HuH-7.5 (cell line): ENCODE measurements at places on chromosomes 7 and 10.

DNA sequence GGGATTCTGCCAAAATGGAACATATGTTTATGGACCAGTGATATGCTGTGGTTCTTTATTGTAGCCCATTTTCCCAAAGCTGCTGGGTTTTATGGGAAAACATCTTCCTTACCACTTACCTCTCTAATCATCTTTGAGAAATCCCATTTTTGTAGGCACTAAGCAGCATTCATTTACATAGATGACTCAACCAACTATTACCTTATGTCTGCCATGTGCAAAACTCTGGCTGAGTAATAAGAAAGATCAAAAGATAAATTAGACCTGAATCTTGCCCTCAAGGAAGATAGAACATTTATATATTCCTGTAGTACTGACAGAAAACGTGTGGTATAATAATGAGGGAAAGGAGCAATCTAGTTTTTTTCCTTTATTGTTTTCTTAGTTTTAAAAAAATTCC is 24.3 kb downstream of the CBLL1 start:
- no peak for DNase-seq

GRCh38 chr7:66348959-66349358 is 143.8 kb downstream of the TPST1 start:
- DNase-seq = no peak

- no peak for DNase-seq
Measured at GRCh38 chr7:149620961-149621360, 123.4 kb upstream of the ZNF746 start.

DNA sequence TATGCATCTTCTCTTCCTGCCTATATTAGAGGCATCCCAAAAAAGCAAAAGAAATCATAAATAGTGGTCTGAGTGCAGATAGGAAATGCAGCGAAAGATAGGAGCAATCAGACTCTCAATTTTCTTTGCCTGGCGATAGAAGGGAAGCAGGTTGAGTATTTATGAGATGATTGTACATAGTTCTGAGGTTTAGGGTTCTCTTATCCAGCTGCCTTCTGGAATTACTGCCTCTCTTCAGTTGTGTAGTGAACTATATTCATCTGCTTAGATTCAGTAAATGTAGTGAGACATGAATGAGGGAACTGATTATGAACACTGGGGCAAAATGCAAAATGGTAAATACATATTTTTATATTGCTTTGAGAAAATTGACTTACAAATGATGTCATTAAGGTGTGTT is 93.0 kb upstream of the CYP26C1 start:
- no peak for DNase-seq

- DNase-seq = no peak
Measured at GRCh38 chr7:73981933-73982332, 46.0 kb upstream of the ELN start.

DNA sequence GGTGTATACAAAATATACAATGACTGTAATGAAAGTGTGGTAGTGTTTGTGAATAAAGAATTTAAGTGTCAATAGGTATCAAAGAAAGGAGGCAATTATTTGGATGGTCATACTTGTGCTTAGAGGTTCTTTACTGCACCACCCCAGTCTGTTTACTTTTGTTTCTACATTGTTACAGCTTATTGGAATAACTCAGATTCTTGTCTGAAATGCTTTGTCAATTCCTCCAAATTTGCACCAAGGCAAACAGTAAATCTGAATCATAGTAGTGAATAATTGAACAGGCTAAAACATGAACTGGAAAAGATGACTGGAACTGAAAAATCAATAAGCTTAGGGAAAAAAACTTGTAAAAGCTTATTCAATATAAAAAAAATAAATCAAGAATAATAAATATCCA is 319.2 kb downstream of the EXOC4 start:
- DNase-seq = no peak

DNA sequence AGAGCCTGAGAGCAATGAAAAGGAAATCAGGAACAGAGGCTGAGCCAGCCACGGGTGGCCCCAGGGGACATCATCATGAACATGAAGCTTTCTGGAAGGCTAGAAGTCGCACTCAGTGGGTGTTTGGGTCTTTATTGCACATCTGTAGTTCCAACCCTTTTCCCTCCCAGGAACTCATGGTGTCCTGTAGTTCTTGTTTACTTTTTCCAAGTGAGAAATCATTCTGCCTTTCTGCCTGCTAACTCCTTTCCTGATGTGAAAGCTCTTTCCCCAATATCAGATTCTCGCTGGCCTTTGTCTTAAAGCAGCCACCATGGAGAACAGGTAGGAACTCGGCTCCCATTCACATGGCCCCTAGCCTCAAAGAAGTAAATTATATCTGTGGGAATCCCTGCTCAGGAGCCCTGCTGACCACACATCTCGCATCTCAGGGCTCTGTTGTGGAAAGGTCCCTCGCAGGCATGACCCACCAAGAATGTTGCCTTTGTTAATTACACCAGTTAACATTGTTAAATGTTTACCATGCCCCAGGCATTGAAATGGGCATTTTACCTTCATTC is 542.7 kb downstream of the TNS3 start:
- DNase-seq = no peak

DNA sequence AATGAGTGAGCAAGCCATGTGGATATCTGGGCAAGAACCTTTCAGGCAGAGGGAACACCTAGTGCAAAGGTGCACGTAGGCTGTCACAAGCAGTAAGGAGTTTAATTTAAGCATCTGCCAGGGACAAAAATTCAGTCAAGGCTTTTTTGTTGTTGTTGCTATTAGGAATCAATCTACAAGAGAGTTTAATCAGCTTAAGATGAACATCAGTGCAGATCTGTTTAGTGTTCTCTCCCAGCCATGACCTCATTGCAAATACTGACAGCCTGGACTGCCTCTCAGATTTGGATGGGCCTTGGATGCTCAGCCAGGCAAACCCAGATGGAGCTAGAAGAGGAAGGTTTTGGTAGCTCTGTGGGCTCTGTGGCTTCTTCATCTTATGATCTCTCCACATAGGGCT is 3.3 kb upstream of the GLCCI1 start:
- DNase-seq = no peak

DNA sequence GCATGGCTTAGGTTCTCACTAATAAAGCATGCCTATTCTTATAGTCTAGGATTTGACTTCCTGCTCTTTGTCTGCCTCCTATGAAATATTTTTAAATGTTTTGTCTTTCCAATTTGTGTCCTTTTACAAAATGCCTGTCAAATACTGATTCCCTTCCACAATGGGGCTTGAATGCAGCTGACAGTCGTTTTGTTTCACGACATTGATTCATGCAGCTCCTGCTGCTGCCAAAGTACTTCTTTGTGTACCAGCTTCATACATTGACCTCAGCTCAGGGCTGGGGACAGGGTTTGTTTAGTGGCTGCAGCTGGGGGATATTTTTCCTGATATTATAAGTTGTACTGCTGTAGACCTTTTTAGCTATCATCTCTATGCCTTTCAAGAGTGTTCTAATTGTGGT is 371.9 kb upstream of the CHRM2 start:
- DNase-seq = no peak

DNA sequence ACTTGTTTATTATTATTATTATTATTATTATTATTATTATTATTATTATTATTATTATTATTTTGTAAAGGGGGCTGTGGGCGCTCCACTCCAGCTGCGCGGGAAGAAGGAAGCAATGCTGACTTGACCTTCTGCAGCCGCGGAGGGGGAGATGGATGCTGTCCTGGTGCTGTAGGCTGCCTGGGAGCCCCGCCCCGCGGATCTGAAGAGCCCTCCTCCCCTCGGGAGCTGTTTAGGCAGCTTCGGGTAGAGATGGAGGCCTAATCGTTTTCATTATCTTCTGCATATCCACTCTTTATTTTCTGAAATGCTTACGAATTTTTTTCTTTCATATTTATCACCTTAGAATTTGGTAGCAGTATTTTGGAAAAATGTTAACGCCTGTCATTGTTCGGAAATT is 101.2 kb upstream of the KLF6 start:
- peak; percentile 29 for DNase-seq

DNA sequence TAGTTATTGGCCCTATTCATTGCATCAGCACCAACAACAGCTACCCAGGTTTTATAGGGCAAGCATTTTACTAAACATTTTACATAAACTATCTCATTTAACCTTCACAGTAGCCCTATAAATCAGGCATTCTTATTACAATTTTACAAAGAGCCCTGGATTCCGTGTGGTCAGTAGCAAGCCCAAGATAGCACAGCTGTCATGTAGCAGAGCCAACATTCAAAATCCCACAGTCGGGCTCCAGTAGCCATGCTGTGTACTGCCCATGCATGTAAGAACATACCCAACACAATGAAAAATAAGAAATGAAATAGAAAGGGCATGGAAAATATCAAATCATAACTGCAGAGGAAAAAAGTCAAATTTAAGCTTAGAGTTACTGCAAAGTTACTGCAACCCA is 102.3 kb downstream of the NPSR1 start:
- DNase-seq = no peak

DNA sequence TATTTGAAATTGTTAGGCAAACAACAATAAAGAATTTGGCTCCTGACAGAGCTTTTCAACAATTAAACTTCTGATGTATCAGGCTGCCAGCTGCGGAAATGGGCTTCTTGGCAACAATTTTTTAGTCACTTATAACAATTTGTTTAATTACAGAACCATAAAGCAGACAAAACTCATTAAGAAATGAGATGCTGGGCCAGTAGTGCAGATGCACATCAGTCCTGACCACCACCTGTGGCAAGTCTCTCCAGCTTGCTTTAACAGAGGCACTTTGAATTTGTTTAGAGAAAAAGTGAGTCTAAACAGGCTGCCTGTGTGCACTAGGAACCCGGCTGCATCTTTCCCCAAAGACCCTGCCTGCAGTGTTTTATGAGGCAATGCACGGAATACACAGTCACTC is 1124.4 kb downstream of the NXPH1 start:
- no peak for DNase-seq

DNA sequence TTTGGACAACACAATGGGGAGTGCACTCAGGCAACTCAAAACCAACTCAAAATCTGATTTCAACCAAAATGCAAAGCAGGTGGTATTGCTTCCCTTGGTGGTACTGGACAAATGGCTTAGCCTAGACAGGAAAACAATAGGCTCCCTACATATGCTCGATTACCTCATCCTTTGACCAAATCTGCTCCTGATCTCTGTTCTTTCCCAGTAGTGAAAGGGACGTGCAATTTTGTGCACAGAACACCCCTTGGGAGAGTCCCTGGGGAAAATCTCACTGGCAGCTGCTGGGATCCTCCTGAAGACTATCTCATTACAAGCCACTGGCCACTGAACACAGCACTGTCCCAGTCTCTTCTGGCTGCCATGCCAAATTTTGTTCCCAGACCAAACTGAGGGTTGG is 149.2 kb upstream of the VSTM2A start:
- DNase-seq = no peak

DNA sequence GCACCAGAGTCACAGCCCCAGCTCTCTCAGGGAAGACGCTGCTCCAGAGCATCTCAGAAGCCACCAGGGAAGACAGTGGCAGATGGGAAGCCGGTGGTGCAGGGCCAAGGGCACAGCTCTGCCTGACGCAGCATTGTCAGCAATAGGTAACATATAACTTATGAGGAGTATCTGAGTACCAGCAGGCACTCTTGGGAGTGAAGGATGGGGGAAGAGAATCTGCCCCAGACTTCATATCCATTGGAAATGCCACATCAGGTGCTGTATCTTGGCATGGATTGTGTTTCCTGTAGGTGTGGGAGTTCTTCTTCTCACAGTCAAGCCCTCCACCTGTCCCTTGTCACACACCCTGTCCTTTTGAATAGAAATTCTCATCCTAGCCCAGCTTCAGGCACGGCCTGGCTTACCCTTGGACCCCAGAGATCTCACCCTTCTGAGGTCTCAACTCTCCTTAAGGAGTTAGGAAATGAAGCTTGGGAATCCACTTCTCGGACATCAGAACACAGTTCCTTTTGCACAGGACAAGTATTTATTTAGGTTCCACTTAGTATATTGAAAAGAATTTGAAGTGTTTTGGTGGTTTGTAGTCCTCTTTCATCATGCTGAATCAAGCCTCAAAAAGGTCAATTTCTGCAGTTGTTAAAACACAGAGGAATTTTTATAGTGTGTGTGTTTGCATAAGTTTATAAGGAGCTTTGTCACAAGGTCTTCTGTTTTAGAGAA is 9.9 kb downstream of the EPDR1 start:
- DNase-seq = no peak

GRCh38 chr10:31602541-31603234 is 283.7 kb downstream of the ZEB1 start:
- DNase-seq = no peak

GRCh38 chr7:120961638-120962173 is 11.1 kb downstream of the ING3 start:
- DNase-seq = no peak

GRCh38 chr10:118300320-118300719 is 41.8 kb downstream of the FAM204A start:
- no peak for DNase-seq

- DNase-seq = no peak
Measured at GRCh38 chr10:84196083-84196482, 1.7 kb downstream of the CDHR1 start.

GRCh38 chr10:132924046-132924952 is 18.1 kb downstream of the CFAP46 start:
- DNase-seq = no peak

DNA sequence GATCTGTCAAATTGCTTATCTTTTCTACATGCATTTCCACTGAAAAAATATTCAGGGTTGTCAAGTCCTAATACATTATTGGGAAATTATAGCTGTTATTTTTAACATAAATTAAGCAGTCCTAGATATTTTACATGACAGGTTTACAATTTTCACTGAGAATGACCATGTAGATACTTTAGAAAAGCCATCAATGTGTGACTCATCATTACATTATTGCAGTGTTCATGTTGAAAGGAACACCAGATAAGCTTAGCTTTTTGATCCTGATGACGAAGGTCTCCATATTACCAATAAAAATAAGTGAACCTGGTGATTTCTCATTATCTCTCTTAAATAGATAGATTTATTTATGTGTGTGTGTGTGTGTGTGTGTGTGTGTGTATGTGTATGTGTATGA is 529.5 kb upstream of the PCDH15 start:
- no peak for DNase-seq

- DNase-seq = no peak
Measured at GRCh38 chr10:117936141-117936540, 110.6 kb downstream of the RAB11FIP2 start.

- DNase-seq = no peak
Measured at GRCh38 chr7:121138262-121138933, 149.9 kb downstream of the CPED1 start.

DNA sequence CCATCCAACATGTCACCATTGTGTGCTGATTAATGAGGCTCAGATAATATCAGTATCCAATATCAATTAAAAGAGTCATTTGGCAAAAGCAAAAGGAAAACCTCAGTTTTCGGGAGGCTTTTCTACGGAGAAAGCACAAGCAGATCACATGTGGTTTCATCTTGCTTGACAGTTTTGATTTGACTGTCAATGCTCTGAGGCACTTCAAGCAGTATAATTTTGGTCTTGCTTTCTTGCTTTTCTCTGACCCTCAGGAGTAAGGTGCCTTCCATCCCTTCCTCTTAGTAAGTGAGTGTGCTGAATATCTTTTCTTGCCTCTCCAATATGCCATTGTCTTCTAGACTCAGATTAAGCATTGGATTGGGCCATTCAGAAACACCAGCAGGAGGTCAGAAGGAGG is 115.5 kb upstream of the CALCR start:
- DNase-seq = no peak
